ENCODE measurements at places on chromosomes 3 and 15.

GRCh38 chr3:32501783-32502117 lies 902 bp downstream of the CMTM6 start:
- no peak for DNase-seq

- DNase-seq = no peak
Measured at GRCh38 chr15:89157918-89158564, 63.3 kb downstream of the RLBP1 start.

DNA sequence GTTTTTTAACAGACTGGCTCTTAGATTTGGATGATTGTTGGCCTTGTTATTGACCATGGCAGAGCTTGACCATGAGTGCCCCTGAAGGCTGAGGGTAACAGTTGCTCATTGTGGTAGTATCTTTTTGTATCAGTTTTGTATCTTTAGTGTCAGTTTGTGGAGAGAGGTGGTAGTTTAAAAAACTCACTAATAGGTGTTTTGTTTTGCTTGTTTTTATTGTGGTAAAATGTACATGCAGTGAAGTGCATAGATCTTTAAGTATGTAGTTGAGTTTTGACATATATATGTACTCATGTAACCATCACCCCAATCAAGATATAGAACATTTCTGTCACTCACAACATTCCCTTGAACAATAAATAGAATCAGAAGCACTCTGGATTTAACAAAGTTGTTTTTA lies 9.8 kb downstream of the GMPS start:
- DNase-seq = no peak

DNA sequence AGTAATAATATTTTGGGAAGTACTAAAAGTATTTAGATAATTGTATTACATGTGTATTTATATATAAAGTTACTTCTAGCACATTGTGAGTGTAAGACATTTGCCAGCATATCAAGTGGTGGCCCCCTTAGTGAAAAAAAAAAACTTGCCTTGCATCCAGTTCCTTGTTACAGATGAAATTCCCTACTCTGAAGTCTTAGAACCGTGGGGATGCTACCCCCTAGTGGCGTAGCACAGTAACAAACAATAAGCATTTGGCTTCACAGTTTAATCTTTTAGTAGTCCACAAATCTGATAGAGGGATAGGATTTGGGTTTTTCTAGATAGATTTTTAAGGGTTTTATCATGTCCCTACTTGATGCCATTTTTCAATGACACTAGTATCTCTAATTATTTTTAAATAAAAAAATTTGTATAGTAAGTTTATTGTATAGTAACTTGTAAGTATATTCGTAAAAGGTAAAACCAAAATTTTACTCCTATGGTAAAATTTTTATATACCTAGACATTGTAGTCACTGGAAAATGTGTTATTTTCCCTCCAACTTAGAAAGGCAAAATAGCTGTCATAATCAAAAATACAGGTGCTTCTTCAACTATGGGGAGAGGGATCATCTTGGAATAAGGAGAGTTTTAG lies 14.3 kb downstream of the SMC4 start:
- peak; percentile 74 for DNase-seq

- DNase-seq = peak; percentile 10
Measured at GRCh38 chr3:171566803-171567422, 106.7 kb upstream of the TNIK start.

DNA sequence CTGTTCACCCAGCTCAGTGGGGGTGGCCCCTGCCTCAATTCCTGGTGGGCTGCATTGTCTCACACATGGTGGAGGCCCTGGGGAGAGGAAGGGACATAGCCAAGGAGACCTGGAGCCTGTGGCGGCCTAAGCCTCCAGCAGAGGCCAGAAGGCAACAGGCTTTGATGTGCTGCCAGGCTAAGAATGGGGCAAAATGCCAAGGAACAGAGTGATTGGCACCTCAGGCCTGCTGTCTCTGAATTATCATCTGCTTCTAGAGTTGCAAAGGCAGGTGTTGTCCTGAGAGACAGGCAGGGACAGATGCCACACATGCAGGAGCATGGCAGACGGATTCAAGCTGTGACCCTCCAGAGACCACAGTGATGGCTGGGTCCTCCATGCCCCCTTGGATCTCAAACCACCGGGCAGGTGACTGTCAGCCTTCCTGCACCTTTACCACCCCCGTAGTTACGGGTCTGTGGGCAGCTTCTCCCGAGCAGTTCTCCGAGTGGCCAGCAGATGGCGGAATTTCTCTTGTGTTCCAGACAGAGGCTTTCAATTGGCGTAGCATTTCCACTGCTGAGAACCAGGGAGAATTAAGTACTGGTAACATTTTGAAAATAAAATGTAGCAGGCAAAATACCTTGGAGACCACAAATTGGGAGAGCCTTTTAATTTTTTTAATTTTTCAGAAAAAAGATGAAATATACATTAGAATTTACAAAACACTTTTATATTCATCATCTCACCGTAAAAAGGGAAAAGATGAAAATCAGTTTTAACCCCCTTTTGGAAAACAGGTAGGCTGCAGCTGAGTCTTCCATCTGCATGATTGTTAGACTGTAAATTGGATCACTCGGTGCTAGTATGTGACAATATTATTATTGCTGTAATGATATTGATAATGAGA lies 525.5 kb upstream of the CFAP20DC start:
- peak; percentile 57 for DNase-seq

GRCh38 chr3:106688464-106688863 lies 688.8 kb upstream of the CCDC54 start:
- peak; percentile 61 for DNase-seq

Data from AG04450 (cell line).